ENCODE measurements at places on chromosomes 2 and 18. TPM values are rescaled to one million over a fixed set of nuclear protein-coding genes. Genes with fewer than 3 reads are reported as not detected.

Gene CBLN2
- not detected for total RNA-seq

Gene NAT8
- not detected for total RNA-seq

Gene CLEC4F
- not detected for total RNA-seq

Gene EML6
- 0.46 TPM for total RNA-seq

GRCh38 chr2:207777124-207777523 lies 7.4 kb upstream of the FZD5 start:
- DNase-seq: no peak

GRCh38 chr18:59820663-59821062 lies 79.1 kb upstream of the PMAIP1 start:
- no peak for DNase-seq

All from activated CD4-positive, alpha-beta memory T cell treated with anti-CD3 and anti-CD28 coated beads for 36 hours (primary cell).